ENCODE measurements at places on chromosomes 3 and 15.

DNA sequence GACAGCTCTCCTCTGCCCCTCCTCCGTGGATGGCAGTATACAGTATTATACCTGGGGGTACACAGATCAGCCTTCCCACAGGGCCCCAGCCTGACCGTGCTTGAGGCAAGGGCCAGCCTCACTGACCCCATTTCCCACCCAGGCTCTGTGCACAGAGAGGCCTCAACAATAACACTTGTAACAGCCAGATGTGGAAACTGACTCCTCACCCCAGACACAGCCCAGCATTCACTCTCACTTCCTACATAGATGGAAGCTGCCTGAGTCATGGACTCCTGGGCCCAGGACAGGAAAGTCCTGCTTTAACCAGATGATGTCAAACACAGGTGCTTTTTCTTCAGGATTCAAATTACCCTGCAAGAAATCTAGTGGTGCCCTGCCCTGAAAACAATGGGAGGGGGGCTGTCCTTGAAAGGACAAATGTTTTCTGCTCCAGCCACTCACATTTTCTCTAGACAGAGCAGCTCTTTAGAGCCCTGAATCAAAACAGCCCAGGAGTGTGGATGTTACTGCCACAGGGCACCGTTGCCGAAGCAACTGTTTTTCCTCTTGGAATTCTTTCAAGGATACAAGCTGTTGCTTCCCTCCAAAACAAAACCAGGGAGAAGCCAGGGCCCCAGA is 16.4 kb downstream of the CCDC12 start:
- no peak for DNase-seq

DNA sequence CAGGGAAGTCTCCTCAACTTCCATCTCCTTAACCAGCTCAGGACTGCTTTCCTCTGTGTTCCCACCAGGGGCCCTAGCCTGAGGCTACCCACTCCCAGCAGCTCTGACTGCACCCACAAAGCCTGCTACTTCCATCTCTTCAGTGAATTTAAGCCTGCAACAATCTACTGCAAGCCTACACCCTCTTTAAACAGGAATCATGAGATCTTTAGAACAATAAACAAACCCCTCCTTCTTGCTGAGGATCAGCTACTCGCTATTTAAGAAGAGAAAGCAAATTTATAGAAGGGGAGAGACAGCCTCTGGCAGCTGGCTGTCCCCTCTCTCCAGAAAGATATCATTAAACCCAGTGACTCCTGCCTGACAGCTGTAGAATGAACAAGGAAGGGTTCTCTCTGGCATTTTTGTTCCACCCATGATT is 51.9 kb downstream of the ARHGAP31 start:
- no peak for DNase-seq

GRCh38 chr3:191343115-191343514 is 12.8 kb upstream of the UTS2B start:
- DNase-seq, result no peak

DNA sequence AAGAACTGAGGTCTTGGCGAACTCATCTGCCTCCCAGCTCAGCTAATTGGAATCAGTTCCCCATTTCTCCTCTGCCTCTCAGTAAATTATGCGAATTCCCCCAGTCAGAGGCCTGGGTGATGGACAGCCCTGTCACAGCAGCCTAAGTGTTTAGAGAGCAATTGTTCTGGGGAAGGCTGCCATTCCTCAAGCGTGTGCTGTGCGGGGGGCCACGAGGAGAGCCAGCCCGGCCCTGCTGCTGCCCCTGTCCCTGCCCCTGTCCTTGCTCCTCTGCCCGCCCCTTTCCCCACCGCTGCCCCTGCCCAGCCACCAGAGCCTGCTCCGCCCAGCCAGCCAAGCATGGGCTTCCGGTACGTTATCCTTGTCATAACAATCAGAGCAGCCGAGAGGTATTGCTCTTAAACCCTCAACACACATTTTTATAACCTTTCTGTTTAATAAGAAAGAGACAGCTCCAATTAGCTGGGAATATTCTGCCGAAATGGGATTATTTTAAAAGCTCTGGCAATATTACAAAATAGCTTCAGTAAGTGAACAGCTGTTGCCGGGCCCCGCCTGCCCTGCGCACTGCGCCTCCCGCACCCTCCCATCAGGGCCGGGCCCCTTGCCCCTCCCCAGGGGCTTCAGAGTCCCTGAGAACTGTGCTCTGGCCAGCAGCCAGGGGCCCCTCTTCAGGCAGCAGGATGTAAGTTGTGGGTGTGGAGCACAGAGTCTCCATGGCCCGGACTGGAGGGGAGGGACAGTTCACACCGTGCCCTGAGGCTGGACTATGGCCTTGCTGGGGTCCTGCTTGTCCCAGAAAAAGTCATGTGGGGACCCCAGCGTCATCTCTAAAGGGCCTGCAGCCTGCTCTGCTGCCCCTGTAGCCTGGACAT is 12.4 kb upstream of the CACNA2D2 start:
- DNase-seq, result no peak
